ENCODE measurements at places on chromosomes 4 and X. TPM values are rescaled to one million over a fixed set of nuclear protein-coding genes. Genes with fewer than 3 reads are reported as not detected.

The HMGB3 gene
- total RNA-seq: 66.8 TPM

The VSIG1 gene
- total RNA-seq: not detected

The CC2D2A gene
- total RNA-seq: 17.7 TPM

- DNase-seq: peak; percentile 30
Observed at GRCh38 chr4:26780539-26780938, 80.1 kb upstream of the STIM2 start.

DNA sequence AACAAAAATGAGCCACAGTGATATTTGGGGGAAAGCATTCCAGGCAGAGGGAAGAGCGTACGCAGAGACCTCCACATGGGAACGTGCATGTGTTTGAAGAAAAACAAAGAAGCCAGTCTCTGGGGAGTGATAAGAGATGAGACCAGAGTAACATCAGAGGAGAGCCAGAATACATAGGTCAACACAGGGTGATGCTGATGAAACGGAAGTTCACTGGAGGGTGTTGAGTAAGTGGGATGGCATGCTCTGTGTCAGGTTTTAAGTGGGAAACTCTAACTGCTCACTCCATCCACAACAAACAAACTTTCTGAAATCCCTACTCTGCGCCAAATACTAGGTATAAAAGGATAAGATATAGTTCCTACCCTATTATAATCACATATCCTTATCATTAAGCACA lies 110.0 kb downstream of the ARHGAP6 start:
- peak; percentile 61 for DNase-seq

Data from RPMI7951 (cell line).